ENCODE measurements at places on chromosomes 4 and X.

- peak; percentile 8 for DNase-seq
These were observed 63.0 kb upstream of the ENPP6 start for GRCh38 chr4:184280591-184281071.

- peak; percentile 36 for DNase-seq
These were observed 296.2 kb upstream of the FAT1 start for GRCh38 chr4:187019896-187020295.

- DNase-seq, result no peak
These were observed 36.0 kb upstream of the ARSJ start for GRCh38 chr4:114015444-114015899.

- no peak for DNase-seq
These were observed 2.8 kb downstream of the SFRP2 start for GRCh38 chr4:153785910-153786721.

DNA sequence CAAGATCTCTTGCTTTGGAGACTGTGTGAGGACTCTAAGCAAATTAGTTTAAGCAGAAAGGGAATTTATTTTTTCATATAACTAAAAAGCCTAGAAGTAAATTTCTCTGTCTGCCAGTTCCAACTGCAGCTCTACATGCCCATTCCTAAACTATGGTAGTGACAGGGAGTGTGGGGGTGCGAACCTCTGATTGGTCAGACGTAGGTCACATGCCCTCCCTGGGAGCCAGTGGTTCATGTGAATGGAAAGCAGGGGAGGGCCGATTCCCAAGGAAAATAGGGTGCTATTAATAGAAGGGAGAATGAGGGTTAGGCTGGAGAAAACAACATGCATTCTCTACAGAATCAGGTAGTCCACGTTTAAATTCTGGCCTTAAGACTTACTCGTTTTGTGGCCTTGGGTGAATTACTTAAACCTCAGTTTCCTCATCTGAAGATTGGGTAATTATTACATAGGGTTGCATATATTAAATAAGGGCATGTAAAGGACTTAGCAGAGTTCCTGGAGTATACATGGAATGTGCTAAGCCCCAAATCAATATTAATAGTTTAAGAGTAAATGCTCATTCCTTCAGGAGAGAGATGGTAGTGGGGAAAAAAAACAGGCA is 7.2 kb downstream of the RAB33B start:
- DNase-seq, result peak; percentile 76

Measured in H9 (cell line).